ENCODE measurements at places on chromosomes 13 and 19.

GRCh38 chr13:107721125-107721869 is 494.0 kb downstream of the LIG4 start:
- DNase-seq, result no peak

- peak; percentile 68 for DNase-seq
These were observed 906 bp downstream of the ANKLE1 start for GRCh38 chr19:17282488-17283125.

GRCh38 chr19:44848036-44848811 is 2.1 kb downstream of the NECTIN2 start:
- no peak for DNase-seq

- DNase-seq, result peak; percentile 98
These were observed at the start of gene VRK3 for GRCh38 chr19:50025022-50025793. VRK3 (minus strand) TSS chr19:50025372; CDS start chr19:50016162, 9,210 bp downstream.

- no peak for DNase-seq
These were observed 168.6 kb downstream of the POSTN start for GRCh38 chr13:37429976-37430375.

DNA sequence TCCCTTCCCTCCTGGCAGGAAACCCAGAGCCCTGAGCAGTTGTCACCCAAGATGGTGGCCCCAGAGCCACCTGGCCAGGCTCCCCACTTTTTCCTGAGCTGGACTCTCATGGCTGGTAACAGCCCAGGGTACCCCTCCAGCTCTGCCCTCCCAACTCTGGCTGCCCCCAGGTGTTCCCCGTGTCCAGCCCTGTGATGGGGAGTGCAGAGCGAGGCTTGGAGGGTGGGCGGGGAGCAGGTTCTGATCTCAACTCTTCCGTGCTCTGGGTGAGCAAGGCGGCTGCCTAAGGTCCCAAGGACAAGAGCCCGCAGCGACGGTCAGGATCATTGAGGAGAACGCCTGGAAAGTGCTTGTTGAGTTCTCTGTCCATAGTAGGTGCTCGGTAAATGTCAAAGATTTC is 54.7 kb upstream of the GAS6 start:
- DNase-seq, result no peak

DNA sequence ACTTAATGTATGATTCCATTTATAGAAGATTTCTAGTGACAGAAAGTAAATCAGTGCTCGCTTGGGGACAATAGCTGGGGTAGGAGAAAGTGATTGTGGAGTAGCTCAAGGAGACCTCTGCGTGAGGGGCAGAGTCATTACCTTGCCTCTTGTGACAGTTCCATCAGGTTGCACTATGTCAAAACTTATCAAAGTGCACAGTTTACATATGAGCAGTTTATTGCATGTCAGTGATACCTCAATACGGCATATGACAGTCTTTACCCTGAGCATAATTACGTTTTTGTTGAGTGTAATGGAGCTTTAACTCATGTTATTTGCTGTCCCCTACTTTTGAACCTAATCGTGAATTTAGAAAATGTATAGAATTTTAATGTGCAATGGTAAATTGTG is 15.0 kb downstream of the ARHGEF7 start:
- DNase-seq, result no peak

GRCh38 chr13:78540058-78540457 is 63.3 kb downstream of the POU4F1 start:
- no peak for DNase-seq

DNA sequence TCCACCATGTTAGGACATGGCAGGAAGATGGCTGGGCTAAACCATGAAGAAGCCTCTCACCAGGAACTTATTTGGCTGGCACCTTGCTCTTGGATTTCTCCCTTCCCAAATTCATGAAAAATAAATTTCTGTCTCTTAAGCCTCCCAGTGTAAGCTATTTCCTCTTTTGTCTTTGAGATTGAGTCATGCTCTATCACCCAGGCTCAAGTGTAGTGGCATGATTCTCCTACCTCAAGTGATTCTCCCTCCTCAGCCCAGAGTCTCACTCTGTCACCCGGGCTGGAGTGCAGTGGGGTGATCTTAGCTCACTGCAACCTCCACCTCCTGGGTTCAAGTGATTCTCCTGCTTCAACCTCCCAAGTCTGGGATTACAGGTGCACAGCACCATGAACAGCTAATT is 12.6 kb downstream of the ZNF888 start:
- DNase-seq, result no peak

DNA sequence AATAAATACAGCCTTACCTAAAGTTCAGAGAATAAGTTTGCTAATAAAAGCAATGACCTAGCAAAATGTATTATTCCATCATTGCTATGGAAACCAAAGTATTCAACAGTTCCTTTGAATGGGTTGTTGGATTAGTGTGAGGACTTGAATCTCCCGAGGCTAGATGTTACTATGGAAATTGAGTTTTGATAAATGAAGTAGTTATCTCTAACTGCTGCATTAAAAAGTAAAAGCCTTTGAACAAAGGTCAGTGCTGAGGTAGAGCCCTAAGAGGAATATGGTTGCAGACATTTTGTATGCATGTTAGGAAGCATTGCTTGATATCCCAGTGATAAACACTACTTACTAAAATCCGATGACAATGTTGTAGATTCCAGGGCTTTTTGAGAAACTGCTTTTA is 6.2 kb downstream of the KLF5 start:
- no peak for DNase-seq

DNA sequence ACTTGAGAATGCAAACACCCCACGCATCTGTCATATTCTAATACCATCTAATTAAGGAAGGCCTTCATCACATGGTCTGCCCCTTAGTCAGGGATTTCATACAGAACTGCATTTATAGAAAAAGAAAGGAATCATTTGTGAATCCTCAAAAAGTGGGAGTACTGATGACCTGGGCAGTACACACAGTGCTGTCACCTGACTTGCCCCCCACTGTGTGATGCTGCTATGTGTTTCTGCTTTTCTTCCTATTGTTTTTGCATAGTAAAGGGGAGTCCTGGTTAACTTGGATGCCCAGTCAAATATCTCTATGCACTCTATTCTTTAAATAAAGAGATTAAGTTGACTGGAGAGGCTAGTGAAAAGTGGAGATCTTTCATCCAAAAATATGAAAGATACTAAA is 1921.2 kb upstream of the PRR20A start:
- no peak for DNase-seq

GRCh38 chr19:862581-863314 is 3.3 kb downstream of the CFD start:
- peak; percentile 68 for DNase-seq

DNA sequence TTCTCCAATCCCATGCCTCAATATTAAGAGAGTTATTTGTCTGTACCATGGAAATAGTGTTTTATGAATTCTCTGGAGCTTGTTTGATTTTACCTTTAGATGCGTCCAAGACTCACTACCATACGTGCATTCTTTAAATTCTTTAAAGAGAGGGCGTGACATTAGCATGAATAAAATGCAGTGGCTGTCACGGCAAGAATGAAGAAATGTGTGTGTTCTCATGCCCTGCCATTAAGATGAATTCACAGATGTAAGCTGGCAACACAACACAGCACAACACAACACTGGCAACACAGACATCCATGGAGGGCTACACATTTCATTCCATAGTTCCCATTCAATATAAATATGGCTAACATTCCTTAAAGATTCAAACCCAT is 213.4 kb downstream of the ENOX1 start:
- DNase-seq, result no peak

- no peak for DNase-seq
These were observed 123.1 kb upstream of the HTR2A start for GRCh38 chr13:47019977-47020376.

DNA sequence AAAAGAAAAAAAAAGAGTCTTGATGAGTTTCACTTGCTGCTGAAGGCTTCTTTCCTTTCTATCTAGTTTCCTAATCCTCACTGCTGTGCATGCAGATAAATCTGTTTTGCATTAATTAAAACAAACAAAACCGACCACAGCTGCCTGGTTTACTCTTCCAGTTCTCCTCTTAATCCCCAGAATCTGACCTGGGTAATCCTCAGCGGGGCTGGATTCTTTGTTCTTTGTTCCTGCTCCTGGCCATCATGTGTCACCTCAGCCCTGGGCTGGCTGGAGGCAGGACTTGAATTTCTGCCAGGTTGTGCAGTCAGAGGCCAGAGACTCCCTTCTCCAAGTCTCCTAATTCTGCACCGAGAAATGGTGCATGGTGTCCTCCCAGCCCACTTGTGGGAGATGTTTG is 52.2 kb upstream of the CYP4F8 start:
- DNase-seq, result no peak

GRCh38 chr19:43901395-43902390 is 33.4 kb downstream of the ZNF45 start:
- peak; percentile 49 for DNase-seq

DNA sequence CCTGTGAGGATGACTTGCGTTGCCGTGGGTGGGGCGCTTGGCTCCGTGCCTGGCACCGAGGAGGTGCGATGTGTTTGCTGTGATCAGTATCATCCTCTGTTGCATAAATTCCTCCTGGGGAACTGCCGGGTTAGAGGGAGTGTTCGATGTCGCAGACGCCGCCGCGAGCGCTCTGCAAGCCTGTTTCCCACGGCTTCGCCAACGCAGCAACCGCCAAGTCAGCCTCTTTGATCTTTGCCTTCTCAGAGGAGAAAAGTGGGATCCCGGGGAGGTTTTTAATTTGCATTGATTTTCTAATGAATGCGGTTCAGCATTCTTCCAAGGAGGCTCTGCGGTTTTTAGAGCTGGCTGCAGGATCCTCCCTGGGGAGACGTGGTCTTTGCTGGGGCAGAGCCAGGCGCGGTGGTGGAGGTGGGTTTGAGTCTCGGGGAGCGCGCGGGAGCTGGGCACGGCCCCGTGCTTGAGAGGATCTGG is 7.6 kb downstream of the GPR32 start:
- DNase-seq, result no peak

DNA sequence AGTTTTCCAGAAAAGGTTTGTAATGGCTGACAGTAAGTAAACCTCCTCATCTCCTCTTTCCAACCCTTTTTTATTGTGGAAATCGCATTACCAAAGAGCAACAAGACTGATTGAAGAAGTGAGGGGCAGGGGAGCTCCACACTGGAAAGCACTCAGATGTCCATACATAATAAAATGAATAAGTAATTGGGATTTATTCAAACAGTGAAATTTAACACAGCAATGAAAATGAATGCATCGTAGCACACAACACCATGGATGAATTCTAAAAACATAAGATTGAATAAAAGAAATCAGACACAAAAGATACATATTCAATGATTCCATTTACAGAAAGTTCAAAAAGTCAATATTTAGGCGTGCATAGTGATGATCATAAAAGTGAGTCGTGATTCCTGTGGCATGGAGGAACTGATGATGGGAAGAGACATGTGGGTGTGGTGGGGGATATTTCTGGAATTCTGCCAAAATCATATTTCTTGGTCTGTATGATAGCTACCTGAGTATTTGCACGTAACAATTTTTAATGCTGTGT is 18.8 kb downstream of the FAM216B start:
- DNase-seq, result no peak

GRCh38 chr19:13966684-13967128 is 14.4 kb downstream of the DCAF15 start:
- no peak for DNase-seq

DNA sequence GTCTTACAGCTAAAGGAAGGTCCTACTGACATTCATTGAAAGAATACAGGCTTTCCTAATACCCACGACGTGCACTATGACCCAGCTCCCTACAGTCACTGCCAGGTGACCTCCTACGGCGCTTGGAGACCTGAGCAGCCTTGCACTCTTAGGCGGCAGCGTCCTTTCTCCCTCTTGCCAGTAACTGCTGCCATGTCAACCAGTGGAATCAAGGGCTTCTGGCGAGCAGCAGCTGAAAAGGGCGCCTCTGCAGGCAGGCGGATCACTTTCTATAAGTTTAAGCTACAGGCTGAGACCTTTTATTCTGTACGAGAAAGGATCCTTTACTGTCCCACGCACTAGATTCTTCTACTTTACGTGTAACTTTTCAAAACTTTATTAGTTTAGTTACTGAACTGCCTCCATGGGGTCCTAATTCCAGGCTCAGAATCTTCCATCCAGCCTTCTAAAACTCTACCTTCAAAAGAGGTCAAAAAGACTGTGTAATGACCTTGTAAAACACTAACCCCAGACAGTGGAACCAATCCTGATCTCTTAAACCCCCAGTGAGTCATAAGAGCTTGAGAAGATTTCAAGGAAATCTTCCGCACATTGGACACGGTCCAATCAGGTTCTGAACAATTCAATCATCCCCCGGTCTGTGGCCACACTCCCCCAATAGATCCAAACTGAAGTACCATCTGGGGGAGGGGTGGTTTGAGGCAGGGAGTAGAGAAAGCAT is 1.9 kb downstream of the KCTD12 start:
- no peak for DNase-seq
